Activated naive CD8-positive, alpha-beta T cell treated with anti-CD3 and anti-CD28 coated beads, Interleukin-2, amount 10 ng/mL, durations not matched to agents 7 days and 5 days (primary cell): ENCODE measurements at places on chromosomes 4 and X. TPM values are rescaled to one million over a fixed set of nuclear protein-coding genes. Genes with fewer than 3 reads are reported as not detected.

The HTN1 gene
- not detected for total RNA-seq

The BEND2 gene
- not detected for total RNA-seq

GRCh38 chr4:134320048-134320447 is 118.5 kb upstream of the PABPC4L start:
- H3K4me1 ChIP-seq: no peaks in the 10 kb centered on the region
- no peak for DNase-seq
- H3K36me3 ChIP-seq: no peaks in the 10 kb centered on the region
- no peak overlapping the region for H3K27ac ChIP-seq

The NWD2 gene
- total RNA-seq: not detected

DNA sequence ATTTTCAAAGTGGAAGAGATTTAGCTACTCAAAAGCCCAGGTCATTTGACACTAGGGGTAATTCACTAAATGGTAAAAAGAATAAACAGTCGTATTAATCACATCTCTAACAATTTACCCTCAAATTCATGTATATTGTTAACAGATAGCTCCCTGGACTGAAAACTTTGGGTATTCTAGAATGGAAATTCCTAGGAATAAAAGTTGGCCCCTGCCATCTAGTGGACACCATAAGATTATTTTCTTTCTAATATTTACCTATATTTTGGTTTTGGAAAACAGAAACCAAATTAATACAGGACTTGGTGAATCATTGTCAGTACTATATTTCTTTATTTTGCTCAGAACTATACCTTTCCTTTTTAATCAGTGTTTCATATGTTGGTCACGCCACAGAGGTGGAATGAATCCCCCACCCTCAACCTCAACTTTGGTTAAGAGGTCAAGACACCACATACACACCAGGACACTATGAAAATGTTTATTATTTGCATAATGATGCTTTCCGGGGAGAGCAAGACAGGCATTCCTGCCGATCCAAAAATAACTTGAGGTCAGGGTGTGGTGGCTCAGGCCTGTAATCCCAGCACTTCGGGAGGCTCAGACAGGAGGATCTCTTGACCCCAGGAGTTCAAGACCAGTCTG is 96.2 kb upstream of the APOOL start:
- H3K27me3 ChIP-seq: no peaks in the 10 kb centered on the region
- no peaks in the 10 kb centered on the region for H3K36me3 ChIP-seq
- no peak overlapping the region for H3K4me3 ChIP-seq
- DNase-seq: no peak

GRCh38 chr4:188005561-188005960 is 10.0 kb downstream of the ZFP42 start:
- no peaks in the 10 kb centered on the region for H3K4me1 ChIP-seq
- H3K36me3 ChIP-seq: no peaks in the 10 kb centered on the region
- H3K4me3 ChIP-seq: no peak overlapping the region
- DNase-seq: no peak

The REELD1 gene
- 0.55 TPM for total RNA-seq

- peaks cover 35% of the 10 kb centered on the region for H3K4me1 ChIP-seq
- H3K36me3 ChIP-seq: peaks cover 8% of the 10 kb centered on the region
- DNase-seq: no peak
- H3K27me3 ChIP-seq: no peaks in the 10 kb centered on the region
Observed at GRCh38 chr4:15654593-15655222, 449 bp downstream of the FBXL5 start.

The PAGE5 gene
- total RNA-seq: 0.83 TPM

- H3K27ac ChIP-seq: no peak overlapping the region
- peaks cover 20% of the 10 kb centered on the region for H3K36me3 ChIP-seq
- no peaks in the 10 kb centered on the region for H3K27me3 ChIP-seq
Observed at GRCh38 chr4:53322696-53323095, 43.2 kb downstream of the SCFD2 start.

The TCEAL5 gene
- total RNA-seq: not detected

DNA sequence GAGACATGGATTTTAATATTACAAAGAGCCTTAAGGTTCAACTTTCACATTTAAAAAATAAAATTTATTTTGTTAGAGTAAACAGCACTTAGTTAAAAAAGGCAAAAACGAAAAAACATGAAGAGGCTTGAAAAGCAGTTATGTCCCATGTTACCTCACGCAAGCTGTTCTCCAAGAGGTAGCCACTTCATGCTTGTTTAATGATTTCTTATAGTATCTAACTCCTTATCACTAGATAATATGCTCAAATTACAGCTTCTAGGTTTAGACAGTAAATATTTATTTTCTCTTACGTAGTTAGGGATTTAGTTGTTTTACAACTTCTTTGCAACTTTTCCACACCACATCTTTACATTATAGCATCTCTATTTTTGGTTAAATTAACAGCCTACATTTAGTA is 27.8 kb upstream of the TMPRSS11D start:
- peaks cover 6% of the 10 kb centered on the region for H3K27me3 ChIP-seq
- H3K27ac ChIP-seq: no peak overlapping the region
- no peak for DNase-seq
- no peak overlapping the region for H3K4me3 ChIP-seq

GRCh38 chr4:40258627-40259026 is 61.8 kb downstream of the RHOH start:
- H3K27me3 ChIP-seq: no peaks in the 10 kb centered on the region
- DNase-seq: no peak
- H3K36me3 ChIP-seq: no peaks in the 10 kb centered on the region
- peaks cover 59% of the 10 kb centered on the region for H3K4me1 ChIP-seq
- H3K27ac ChIP-seq: peak overlapping the region; percentile 93

The UGT2B10 gene
- not detected for total RNA-seq

The UCHL1 gene
- 0.83 TPM for total RNA-seq

- H3K27ac ChIP-seq: no peak overlapping the region
- no peak for DNase-seq
- no peak overlapping the region for H3K4me3 ChIP-seq
- H3K36me3 ChIP-seq: no peaks in the 10 kb centered on the region
- H3K27me3 ChIP-seq: no peaks in the 10 kb centered on the region
- H3K4me1 ChIP-seq: peaks cover 4% of the 10 kb centered on the region
Observed at GRCh38 chrX:108090491-108091263, 665 bp downstream of the PSMD10 start.

GRCh38 chrX:24480400-24480865 is 15.3 kb downstream of the PDK3 start:
- peak overlapping the region; percentile 95 for H3K27ac ChIP-seq
- DNase-seq: no peak
- H3K4me1 ChIP-seq: peaks cover 31% of the 10 kb centered on the region
- peaks cover 15% of the 10 kb centered on the region for H3K36me3 ChIP-seq
- peak overlapping the region; percentile 81 for H3K4me3 ChIP-seq

- no peak overlapping the region for H3K4me3 ChIP-seq
- peaks cover 17% of the 10 kb centered on the region for H3K36me3 ChIP-seq
- H3K27me3 ChIP-seq: no peaks in the 10 kb centered on the region
- peaks cover 5% of the 10 kb centered on the region for H3K4me1 ChIP-seq
Observed at GRCh38 chrX:30702736-30703135, 49.5 kb downstream of the GK start.

The PABPC1L2B gene
- total RNA-seq: not detected

GRCh38 chr4:95556207-95556859 is 7.6 kb upstream of the UNC5C start:
- no peak overlapping the region for H3K27ac ChIP-seq
- no peak for DNase-seq
- H3K4me1 ChIP-seq: no peaks in the 10 kb centered on the region
- no peak overlapping the region for H3K4me3 ChIP-seq
- peaks cover 29% of the 10 kb centered on the region for H3K27me3 ChIP-seq
